ENCODE measurements at places on chromosomes 1 and 21.

- DNase-seq = no peak
Measured at GRCh38 chr1:46596846-46597245, 7.2 kb downstream of the MKNK1 start.

DNA sequence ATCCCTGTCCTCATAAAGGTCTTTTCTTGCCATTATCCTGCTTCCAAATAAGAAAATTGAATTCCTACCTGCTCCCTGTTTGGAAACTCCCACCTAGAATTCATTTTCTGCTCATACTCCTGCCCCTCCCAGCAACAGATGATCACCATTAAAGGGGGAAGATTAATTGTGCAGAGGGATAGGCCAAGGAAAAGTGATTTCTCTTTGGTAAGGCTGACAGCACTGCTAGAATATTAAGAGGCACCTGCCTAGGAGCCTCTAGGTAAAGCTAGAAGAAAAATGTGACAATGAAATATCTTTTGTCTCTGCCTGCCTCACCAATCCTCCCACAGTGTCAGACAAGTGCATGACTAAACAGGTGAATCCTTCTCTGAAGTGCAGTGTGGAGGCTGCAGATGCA lies 77.0 kb upstream of the SPATA6 start:
- no peak for DNase-seq

GRCh38 chr1:205451202-205451601 lies 4.6 kb downstream of the BLACAT1 start:
- DNase-seq = no peak

DNA sequence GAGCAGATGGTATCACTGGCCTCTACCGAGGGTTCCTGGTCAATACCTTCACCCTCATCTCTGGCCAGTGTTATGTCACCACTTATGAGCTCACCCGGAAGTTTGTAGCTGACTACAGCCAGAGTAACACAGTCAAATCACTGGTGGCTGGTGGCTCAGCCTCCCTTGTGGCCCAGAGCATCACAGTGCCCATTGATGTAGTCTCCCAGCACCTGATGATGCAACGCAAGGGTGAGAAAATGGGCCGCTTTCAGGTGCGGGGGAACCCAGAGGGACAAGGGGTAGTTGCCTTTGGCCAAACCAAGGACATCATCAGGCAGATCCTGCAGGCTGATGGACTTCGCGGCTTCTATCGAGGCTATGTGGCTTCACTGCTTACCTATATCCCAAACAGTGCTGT lies 6.1 kb downstream of the SLC25A44 start:
- DNase-seq = no peak

- no peak for DNase-seq
Measured at GRCh38 chr1:109535481-109535880, 4.2 kb upstream of the GPR61 start.

DNA sequence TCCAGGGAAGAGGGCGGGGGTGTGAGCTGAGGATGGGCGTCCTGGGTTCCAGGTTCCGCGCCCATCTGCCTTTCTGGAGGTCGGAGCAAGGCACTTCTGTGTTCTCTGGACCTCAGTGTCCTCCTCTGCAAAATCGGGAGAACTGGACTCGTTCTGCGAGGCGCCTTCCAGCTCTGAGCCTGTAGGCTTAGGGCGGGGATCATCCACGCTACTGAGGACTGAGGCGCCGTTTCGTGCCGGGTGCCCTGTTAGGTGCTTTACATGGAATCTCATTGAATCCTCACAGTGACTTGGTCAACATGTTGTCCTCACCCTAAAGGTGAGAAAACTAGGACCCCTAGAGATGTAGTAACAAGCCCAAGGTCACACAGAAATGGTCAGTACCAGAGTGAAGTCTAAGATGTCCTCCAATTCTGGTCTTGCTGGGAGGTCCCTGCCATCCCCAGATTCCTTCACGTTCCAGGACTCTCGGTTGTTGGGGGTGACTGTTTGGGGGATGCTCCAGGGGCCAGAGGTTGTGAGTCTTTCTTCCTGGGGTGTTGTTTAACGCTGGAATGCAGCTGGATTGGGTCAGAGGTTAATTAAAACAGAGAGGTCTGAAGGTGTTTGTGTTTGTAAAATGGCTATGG lies 677 bp downstream of the PRKAA2 start:
- DNase-seq = no peak

GRCh38 chr1:63405021-63405420 lies 37.6 kb downstream of the ALG6 start:
- no peak for DNase-seq

GRCh38 chr1:165631342-165632151 lies 513 bp downstream of the MGST3 start:
- no peak for DNase-seq

- no peak for DNase-seq
Measured at GRCh38 chr21:44728716-44729115, 17.3 kb upstream of the TSPEAR start.

DNA sequence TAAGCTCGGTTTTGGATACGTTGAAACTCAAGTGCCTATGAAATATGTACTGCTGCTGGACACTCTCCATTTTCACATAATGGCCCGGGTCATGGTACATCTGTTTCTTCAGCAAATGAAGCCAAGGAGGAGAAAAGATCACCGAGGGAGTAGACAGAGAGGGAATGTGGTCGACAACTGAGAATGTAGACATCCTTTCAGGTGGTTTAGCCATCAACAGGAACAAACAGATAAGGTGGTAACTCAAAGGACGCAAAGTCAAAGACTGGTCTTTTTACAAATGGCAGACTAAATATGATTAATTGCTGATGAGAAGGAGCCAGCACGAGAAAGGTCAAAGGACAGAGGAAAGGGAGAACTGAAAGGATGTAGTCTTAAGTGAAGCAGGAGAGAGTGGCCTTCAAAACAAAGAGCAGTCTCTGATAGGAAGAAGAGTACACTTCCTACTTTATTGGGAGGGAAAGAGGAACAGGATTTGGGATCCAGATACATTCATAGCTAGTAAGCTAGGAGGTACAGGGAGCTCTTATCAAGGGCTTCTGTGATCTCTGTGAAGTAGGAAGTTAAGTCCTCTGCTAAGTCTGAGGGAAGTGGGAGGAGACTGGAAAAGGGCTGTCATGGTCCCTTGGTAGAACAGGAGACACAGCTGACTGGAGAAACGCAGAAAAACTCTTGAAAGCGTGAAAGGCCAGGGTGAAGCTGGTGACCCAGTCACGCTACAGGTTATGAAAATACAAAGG lies 28.3 kb downstream of the NUP133 start:
- no peak for DNase-seq

DNA sequence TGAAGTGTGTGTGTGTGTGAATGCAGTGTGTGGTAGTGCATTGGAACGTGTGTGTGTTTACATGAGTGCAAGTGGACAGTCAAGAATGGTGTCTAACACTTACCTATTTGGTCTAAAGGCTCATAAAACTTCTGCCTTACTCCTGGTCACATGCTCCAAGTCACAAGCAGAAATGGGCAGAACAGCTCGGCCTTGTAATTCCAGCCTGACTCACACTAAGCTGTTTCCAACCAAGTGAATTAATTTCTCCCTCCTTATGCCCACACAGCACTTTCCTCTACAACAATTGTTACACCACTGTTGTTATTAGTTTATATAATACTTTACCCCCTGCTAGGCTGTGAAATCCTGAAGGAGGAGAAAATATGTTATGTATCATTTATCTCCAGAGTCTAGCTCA lies 43.8 kb downstream of the DDR2 start:
- no peak for DNase-seq

DNA sequence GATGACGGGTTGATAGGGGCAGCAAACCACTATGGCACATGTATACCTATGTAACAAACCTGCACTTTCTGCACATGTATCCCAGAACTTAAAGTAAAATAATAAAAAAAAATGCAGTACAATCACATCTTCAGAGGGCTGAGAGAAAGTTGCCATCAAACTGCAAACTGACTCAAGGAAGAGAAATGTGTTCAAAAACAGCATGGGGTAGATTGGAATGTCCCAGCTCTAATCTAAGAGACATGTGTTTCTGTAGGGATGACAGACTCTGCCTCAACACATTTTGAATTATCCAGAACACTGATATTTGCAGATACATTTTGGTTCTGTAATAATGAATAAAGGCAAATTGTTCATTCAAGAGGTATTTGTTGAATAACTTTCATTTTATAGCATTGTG lies 171.2 kb upstream of the RUNX1 start:
- no peak for DNase-seq

DNA sequence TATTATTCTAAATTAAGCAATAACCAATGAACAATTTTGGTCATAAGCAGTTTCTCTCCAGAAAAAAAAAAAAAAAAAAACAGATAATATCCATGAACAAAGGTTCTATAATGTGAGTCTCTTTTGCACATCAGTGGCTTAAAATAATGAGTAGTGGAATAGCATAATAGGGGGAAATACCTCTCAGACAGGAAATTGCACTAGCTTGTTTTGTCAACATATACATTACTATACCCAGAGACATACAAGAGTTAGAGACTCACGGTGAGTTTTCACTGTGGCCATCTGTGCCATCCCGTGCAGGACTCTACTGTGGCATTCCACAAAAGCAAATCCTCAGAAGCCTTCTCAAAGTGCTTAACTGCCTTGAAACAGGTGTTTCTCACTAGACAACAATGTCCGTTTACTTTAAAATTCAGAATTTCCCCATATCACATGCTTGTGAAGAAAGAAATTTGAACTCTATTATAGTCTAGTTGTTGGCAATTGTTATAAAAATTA lies 697.9 kb downstream of the USP25 start:
- DNase-seq = no peak

DNA sequence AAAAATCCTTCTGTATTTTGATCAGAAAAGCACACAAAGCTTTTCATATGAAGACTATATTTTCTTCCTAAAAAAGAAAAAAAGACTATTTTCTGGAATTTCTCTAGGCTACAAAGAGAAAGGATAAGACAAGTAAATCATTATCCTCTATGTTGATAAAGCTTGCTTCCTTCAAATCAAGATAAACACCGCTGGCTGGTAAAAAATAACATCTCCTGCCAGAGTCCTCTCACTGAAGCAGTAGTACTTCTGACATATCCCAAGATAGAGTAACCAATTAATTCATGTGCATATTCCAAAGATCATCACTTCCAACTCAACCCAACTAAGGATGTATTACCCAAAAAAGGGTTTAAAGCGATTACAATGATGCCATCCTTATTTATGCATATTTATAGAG lies 34.3 kb downstream of the DENND1B start:
- no peak for DNase-seq

DNA sequence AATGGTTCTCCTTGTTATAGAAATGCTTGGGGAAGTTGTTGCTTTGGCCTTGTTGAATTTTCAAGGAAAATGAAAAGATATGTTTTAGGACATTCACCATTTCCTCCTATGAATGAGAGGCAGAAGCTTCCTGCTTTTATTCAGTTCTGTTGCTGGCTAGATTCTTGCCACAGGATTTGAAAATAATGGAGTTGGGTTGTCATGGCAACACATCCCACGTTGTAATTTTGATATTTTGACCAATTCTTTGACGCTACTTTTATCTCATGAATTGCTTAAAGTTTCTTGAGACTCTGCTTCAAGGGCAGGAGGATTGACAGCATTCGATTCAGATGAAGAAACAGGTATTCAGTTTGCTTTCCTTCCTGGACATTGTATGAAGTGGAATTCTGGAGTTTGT lies 331.5 kb downstream of the PRDM2 start:
- no peak for DNase-seq

All from NCI-H1694 (cell line).